Effector memory CD8-positive, alpha-beta T cell (primary cell): ENCODE measurements at places on chromosomes 3 and 15.
A peak's percentile ranks its signal among the peaks of the same experiment; 100 is the strongest.

DNA sequence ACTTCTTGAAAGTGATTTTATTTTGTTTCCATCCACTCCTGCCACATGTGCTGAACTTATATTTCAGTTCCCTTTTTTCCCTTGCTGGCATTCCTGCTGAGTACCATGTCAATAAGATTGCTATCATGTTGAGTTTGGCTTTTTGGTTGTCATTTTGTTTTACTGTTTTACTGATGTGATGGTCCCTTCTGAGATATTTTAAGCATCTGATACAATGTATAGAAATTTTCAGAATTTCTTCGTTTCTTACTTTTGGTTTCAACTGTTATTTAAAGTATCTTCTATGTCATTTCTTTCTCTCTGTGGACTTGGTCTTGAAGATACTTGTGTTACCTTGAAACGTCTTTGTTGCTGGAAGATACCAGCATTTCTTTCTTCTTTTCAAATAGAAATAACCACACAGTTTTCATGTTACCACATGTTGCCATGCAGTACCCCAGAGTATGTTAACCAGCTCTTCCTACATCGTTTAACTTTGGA is 14.1 kb downstream of the SIDT1 start:
- H3K27me3 ChIP-seq: no peaks in the 10 kb centered on the region
- H3K4me3 ChIP-seq: peak overlapping the region; percentile 15
- no peak for DNase-seq
- peaks cover 34% of the 10 kb centered on the region for H3K36me3 ChIP-seq

DNA sequence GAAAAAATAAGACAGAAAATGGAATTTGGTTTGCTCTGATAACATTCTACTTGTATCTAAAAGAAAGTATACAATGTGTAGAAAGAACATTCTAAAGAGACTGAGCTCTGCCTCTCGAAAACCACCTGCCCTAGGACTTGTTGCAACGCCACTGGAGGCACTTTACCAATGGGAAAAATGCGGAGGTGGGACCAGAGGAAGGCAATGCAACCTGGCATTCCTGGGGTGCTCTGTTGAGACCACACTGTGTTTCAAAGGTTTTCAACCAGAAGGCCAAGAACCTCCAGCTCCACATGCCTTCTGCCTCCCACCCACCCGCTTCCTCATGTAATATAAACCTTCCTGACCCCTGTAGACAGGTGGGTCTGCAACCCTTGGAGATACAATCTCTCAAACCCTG is 4.5 kb downstream of the PROK2 start:
- H3K4me1 ChIP-seq: peaks cover 10% of the 10 kb centered on the region
- peaks cover 3% of the 10 kb centered on the region for H3K36me3 ChIP-seq
- no peak for DNase-seq

DNA sequence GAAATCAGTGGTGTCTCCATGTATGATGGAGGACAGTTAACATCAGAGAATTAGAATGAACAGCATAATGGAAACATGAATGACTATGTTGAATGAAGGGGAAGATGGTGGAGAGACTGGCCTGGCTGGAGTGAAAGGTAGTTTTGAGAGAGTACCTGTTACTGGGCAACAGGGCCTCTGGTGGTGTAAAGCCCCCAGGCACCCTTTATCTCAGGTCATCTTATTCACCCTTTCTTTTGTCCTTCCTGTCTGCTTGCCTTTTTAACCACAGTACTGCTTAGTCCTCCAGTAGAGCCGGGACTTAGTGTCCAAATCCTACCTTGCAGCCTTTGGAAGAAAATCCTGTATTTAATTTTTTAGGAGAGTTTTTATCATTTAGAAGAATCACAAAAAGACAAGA is 6.2 kb downstream of the IREB2 start:
- no peak for DNase-seq
- peak overlapping the region; percentile 38 for H3K4me3 ChIP-seq
- peaks cover 49% of the 10 kb centered on the region for H3K36me3 ChIP-seq
- peak overlapping the region; percentile 1 for H3K27ac ChIP-seq
- H3K27me3 ChIP-seq: no peaks in the 10 kb centered on the region

- H3K27ac ChIP-seq: no peak overlapping the region
- no peaks in the 10 kb centered on the region for H3K4me1 ChIP-seq
- no peaks in the 10 kb centered on the region for H3K27me3 ChIP-seq
- no peak for DNase-seq
- H3K36me3 ChIP-seq: no peaks in the 10 kb centered on the region
- no peak overlapping the region for H3K4me3 ChIP-seq
These were observed 15.3 kb upstream of the STRIT1 start for GRCh38 chr3:155308831-155309230.

- H3K27me3 ChIP-seq: peaks cover 6% of the 10 kb centered on the region
- peak; percentile 18 for DNase-seq
- H3K36me3 ChIP-seq: no peaks in the 10 kb centered on the region
- H3K4me3 ChIP-seq: no peak overlapping the region
- no peak overlapping the region for H3K27ac ChIP-seq
These were observed 37.7 kb downstream of the TM4SF4 start for GRCh38 chr3:149512073-149512782.

DNA sequence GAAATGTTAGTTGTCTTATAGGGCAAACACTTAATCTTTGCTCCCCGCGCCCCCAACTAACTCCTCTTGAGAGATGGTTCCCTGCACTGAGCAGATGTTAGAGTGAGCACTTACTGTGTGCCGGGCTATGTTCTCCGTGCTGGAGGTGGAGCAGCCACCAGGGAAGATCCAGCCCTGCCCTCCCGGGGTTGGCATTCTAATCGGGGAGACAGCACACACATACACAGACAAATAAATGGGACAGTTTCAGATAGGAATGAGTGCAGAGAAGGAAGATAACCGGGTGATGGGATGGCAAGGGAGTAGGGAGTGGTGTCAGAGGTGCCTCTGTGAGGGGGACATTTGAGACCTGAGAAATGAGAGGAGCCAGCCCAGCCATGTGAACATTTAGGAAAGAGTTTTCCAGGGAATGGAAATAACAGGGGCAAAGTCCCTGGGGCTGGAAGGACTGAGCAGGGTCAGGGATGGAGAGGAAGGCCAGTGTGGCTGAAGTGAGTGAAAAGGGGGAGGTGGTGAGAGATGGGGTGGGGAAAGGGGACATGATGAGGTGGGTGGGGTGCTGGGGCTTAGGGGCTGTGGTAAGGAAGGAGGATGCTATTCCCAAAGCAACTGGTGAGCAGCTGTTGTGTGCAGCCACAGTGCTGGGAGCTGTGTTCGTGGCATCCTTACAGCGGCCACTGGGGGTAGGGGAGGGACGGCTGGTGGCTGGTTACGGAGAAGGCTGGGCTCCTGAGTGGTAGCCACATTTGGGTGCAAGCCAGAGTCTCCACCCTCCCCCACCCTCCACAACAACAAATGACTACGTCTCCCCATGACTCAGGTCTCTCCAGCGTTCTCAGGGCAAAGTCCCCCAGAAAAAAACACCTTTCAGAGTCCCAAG is 15.4 kb upstream of the FGD5 start:
- no peaks in the 10 kb centered on the region for H3K36me3 ChIP-seq
- no peak overlapping the region for H3K27ac ChIP-seq
- no peak overlapping the region for H3K4me3 ChIP-seq
- H3K4me1 ChIP-seq: no peaks in the 10 kb centered on the region
- DNase-seq: no peak
- peaks cover 50% of the 10 kb centered on the region for H3K27me3 ChIP-seq

DNA sequence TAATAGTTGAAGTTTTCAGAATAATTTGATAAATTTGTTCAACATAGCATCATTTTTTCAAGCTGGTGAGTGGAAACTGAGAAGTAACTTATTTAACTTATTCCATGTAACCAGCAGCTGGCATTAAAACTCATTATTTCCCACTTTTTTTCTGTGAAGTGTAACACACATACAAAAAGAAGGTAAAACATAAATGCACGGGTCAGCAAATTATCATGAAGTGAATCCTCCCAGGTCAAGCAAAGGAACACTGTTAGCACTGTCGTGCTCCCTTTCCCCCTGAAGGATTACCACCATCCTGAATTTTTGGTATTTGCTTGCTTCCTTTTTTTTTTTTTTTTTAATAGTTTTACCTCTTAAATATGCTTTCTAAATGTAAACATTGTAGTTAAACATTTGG is 77.6 kb upstream of the LRRFIP2 start:
- no peak overlapping the region for H3K4me3 ChIP-seq
- H3K4me1 ChIP-seq: peaks cover 52% of the 10 kb centered on the region
- no peak for DNase-seq
- H3K27me3 ChIP-seq: no peaks in the 10 kb centered on the region

DNA sequence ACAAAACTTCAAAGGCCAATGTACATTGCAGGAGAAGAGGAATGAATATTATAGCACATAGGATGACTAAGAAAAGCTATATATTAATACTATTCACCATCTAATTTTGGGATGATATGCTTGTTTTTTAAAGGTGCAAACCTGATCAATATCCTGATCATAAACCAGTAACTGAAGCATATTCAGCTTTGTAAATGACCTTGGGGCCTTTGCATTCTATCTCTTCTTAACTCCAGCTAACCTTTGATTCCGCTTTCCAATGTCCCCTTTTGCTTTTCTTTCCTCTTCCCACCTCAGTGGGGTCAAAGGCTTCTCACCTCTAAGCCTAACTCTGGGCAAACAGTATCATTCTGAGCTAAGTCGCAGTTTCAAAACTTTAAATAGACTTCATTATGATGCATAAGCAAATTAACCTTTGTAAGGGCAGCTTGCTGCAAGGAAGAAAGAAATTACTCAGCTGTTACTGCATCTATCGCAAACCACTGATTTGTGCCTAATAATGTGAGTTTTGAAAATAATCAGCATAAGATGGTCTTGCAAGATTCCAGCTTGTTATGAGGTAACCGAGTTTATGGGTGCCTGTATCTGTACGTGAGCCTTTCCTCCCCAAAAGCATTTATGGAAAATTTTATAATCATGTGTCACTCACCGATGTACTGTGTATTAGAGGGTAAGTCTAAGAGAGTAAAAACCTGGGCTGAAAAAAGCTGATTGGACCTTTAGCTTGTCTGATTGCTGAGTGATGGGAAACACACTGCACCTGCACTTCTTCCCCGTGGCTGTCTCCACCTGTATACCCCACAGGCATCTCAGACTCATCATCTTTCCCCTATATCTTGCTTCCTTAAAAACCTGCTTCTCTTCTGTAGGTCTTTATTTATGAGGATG is 116.8 kb downstream of the TPRG1 start:
- H3K36me3 ChIP-seq: no peaks in the 10 kb centered on the region
- no peak for DNase-seq
- no peak overlapping the region for H3K27ac ChIP-seq
- no peaks in the 10 kb centered on the region for H3K27me3 ChIP-seq
- H3K4me1 ChIP-seq: peaks cover 15% of the 10 kb centered on the region

GRCh38 chr3:99645277-99646106 is 7.1 kb downstream of the COL8A1 start:
- H3K4me3 ChIP-seq: no peak overlapping the region
- no peak overlapping the region for H3K27ac ChIP-seq
- no peak for DNase-seq
- H3K27me3 ChIP-seq: peaks cover 3% of the 10 kb centered on the region
- no peaks in the 10 kb centered on the region for H3K36me3 ChIP-seq

- no peaks in the 10 kb centered on the region for H3K27me3 ChIP-seq
- no peak overlapping the region for H3K27ac ChIP-seq
- H3K4me1 ChIP-seq: no peaks in the 10 kb centered on the region
- H3K36me3 ChIP-seq: no peaks in the 10 kb centered on the region
These were observed 83.3 kb upstream of the KCNH8 start for GRCh38 chr3:19065027-19065426.

- H3K36me3 ChIP-seq: no peaks in the 10 kb centered on the region
- DNase-seq: no peak
- no peaks in the 10 kb centered on the region for H3K4me1 ChIP-seq
- H3K27me3 ChIP-seq: peaks cover 52% of the 10 kb centered on the region
- no peak overlapping the region for H3K4me3 ChIP-seq
- H3K27ac ChIP-seq: no peak overlapping the region
These were observed 40.8 kb downstream of the SEMA5B start for GRCh38 chr3:122986693-122987179.

GRCh38 chr15:78437107-78437761 is 782 bp upstream of the IREB2 start:
- H3K4me1 ChIP-seq: peaks cover 19% of the 10 kb centered on the region
- peak overlapping the region; percentile 85 for H3K27ac ChIP-seq
- DNase-seq: no peak
- H3K36me3 ChIP-seq: peaks cover 34% of the 10 kb centered on the region

DNA sequence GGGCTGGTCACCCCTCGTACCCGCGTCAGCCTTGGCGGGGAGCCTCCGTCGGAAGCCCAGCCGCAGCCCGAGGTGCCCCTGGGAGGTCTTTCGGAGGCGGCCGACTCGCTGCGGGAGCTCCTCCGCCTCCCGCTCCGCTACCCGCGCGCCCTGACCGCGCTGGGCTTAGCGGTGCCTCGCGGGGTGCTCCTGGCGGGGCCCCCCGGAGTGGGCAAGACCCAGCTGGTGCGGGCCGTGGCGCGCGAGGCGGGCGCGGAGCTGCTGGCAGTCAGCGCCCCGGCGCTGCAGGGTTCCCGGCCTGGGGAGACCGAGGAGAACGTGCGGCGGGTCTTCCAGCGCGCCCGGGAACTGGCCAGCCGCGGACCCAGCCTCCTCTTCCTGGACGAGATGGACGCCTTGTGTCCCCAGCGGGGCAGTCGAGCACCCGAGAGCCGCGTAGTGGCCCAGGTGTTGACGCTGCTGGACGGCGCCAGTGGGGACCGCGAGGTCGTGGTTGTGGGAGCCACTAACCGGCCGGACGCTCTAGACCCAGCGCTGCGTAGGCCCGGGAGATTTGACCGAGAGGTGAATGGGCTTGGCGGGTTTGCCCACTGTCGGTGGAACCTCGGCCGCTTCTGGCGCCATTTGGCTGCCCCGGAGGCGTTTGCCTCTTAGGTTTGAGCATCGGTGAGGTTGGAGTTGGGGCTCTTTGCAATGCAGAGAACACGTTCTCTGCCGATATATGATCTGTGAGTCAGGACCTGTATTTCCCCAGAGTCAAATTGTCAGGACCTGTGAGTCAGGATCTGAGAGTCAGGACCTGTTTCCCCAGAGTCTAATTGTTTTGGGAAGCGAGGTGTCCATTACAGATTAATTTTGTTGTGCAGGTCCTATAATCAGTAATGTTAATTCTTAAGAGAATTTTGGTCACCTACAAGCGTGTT is 24.9 kb upstream of the GATM start:
- no peaks in the 10 kb centered on the region for H3K27me3 ChIP-seq
- H3K36me3 ChIP-seq: peaks cover 23% of the 10 kb centered on the region
- no peak for DNase-seq
- peak overlapping the region; percentile 90 for H3K4me3 ChIP-seq

- H3K27me3 ChIP-seq: peaks cover 24% of the 10 kb centered on the region
- no peak for DNase-seq
- H3K36me3 ChIP-seq: peaks cover 3% of the 10 kb centered on the region
- H3K27ac ChIP-seq: no peak overlapping the region
- no peak overlapping the region for H3K4me3 ChIP-seq
- peaks cover 7% of the 10 kb centered on the region for H3K4me1 ChIP-seq
These were observed 83.1 kb upstream of the FNDC3B start for GRCh38 chr3:171956181-171956683.

- no peak overlapping the region for H3K4me3 ChIP-seq
- DNase-seq: no peak
- no peak overlapping the region for H3K27ac ChIP-seq
- H3K27me3 ChIP-seq: no peaks in the 10 kb centered on the region
- H3K4me1 ChIP-seq: no peaks in the 10 kb centered on the region
These were observed 185.1 kb upstream of the SNTN start for GRCh38 chr3:63467392-63467791.
